ENCODE measurements at places on chromosomes 3 and 15. TPM values are rescaled to one million over a fixed set of nuclear protein-coding genes. Genes with fewer than 3 reads are reported as not detected.

DNA sequence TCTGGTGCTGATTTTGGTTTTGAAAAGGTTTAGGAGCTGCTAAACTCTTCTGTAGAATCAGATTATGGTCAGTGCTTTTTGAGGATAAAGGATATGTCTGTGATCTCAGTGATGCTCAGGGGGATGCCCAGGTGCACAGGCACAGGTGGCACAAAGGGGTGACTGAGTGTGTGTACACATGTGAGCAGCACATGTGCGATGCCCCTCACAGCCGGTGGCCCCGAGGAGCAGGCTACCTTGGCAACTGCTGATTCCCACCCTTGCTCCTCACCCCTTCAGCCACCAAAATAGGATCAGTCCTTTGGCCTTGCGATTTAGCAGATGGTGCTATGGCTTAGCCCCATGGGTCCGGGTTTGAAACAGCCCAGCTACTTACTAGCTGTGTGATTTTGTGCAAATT is 51.1 kb downstream of the POMGNT2 start:
- no peaks in the 10 kb centered on the region for H3K36me3 ChIP-seq
- no peak overlapping the region for H3K4me3 ChIP-seq
- no peaks in the 10 kb centered on the region for H3K4me1 ChIP-seq
- no peak for DNase-seq

Gene ISLR
- 7.9 TPM for total RNA-seq

- H3K27me3 ChIP-seq, result no peaks in the 10 kb centered on the region
- DNase-seq, result no peak
- peaks cover 29% of the 10 kb centered on the region for H3K36me3 ChIP-seq
- H3K4me3 ChIP-seq, result no peak overlapping the region
Measured at GRCh38 chr15:85124173-85124572, 142.5 kb downstream of the PDE8A start.

DNA sequence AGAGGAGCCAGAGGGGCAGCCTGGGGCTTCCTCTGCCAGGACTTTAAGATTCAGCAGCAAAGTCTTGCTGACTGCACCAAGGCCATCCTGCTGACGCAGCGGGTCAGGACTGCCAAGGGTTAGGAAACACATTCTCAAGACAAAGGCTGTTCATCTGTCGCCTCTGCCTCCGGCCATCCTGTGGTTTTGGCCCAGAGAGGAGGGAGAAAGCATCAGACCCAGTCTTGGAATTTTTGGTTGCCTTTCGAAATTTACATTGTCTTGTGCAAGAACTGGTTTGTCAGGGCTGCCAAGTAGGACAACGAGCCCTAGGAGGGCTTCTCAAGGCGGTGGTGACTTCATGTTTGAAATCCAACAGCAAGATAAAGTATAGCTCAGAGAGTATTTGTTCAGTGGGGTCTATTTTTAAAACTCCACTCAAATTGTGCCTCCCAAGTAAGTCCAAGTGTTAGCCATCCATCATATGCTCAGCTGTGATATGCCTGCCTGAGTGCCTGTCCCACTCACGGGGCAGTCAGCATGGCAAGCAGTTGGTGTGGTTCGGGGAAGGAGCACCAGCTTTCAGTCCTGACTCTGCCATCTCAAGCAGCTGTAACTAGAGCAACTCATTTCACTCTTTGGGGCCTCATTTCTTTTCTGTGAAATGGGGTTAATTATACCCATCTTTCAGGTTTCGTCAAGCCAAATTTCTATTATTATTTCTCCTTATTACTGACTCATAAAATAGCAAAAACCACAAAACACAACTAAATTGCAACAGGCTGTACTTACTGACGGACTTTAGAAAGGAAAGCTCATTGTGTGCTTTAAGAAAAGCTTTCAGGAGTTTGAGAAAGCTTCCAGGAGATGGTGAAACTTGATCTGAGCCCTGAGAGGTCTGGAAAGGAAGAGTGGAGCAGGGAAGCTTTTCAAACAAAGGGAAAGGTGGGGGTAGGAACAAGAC is 42.4 kb upstream of the RHO start:
- H3K27ac ChIP-seq, result peak overlapping the region; percentile 71
- DNase-seq, result peak; percentile 97
- peaks cover 3% of the 10 kb centered on the region for H3K36me3 ChIP-seq
- no peaks in the 10 kb centered on the region for H3K27me3 ChIP-seq
- H3K4me1 ChIP-seq, result peaks cover 23% of the 10 kb centered on the region
- H3K4me3 ChIP-seq, result no peak overlapping the region

Gene TNFAIP8L3
- 4.5 TPM for total RNA-seq

GRCh38 chr15:88897456-88898194 is 2.3 kb upstream of the HAPLN3 start:
- H3K27ac ChIP-seq, result no peak overlapping the region
- H3K4me3 ChIP-seq, result no peak overlapping the region
- H3K4me1 ChIP-seq, result peaks cover 9% of the 10 kb centered on the region
- H3K27me3 ChIP-seq, result peaks cover 14% of the 10 kb centered on the region
- peak; percentile 87 for DNase-seq

DNA sequence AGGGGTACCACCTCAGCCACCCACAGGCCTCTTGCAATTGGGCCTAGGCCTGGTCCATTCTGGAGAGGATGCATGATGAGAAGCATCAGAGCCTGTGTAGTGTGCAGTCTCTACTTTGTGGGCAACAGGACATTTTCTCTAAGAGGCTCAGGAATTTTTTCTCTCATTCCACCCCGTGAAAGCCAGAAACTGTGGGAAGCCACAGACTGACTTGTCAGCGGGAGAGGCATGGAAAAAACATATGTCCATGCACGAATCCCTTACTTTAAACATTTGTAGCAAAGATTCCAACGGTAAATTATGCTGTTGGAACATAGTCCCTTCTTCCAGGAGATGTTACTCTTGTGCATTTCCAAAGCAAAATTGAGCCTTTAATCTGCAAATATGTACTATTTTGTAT is 196.5 kb downstream of the KLHL25 start:
- no peaks in the 10 kb centered on the region for H3K27me3 ChIP-seq
- DNase-seq, result no peak
- H3K4me3 ChIP-seq, result no peak overlapping the region
- no peaks in the 10 kb centered on the region for H3K36me3 ChIP-seq
- peaks cover 10% of the 10 kb centered on the region for H3K4me1 ChIP-seq

Gene MGA
- total RNA-seq, result 22.0 TPM

Gene ACKR2
- 19.9 TPM for total RNA-seq

DNA sequence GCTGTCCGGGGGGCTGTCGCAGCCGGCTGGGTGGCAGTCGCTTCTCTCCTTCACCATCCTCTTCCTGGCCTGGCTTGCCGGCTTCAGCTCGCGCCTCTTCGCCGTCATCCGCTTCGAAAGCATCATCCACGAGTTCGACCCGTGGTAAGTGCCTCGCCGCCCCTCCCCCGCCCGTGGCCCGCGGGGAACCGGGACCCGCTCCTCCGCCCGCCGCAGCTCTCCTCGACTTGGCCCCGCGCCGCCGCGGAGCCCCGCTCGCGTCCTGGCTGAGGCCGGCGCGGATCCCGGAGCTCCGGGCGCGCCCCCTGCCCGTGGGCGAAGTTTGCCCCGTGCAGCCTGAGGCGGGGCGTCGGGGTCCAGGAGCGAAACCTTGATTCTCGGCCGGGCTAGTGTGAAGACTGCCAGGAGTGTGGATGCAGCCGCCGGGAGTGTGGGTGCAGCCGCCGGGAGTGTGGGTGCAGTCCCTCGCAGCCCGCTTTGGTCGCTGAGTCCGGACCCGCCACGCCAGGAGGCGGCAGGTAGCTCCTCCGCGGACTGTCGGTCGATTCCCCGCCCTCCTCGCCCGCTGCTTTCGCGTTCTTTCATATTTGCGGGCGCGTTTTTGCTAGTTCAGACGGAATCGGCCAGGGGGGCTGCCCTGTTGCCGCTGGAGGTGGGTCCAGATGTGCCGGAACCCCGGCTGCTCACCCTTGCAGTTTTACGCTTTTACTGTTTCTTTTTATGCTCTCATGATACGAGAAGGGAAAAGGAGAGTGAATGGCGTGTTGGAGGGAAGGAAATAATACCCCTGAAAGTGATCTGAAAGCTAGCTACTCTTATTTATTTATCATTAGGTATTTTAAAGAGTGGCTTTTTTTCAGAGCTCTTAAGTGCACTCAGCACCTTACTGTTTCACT is 692 bp downstream of the STT3B start:
- H3K27ac ChIP-seq, result peak overlapping the region; percentile 99
- no peaks in the 10 kb centered on the region for H3K36me3 ChIP-seq
- H3K4me1 ChIP-seq, result peaks cover 33% of the 10 kb centered on the region
- H3K27me3 ChIP-seq, result no peaks in the 10 kb centered on the region

GRCh38 chr15:51224428-51224827 is 114.0 kb downstream of the CYP19A1 start:
- no peak overlapping the region for H3K27ac ChIP-seq
- peaks cover 4% of the 10 kb centered on the region for H3K4me1 ChIP-seq
- H3K36me3 ChIP-seq, result no peaks in the 10 kb centered on the region

- peaks cover 24% of the 10 kb centered on the region for H3K4me1 ChIP-seq
- no peak for DNase-seq
- H3K4me3 ChIP-seq, result no peak overlapping the region
- H3K27me3 ChIP-seq, result no peaks in the 10 kb centered on the region
- no peaks in the 10 kb centered on the region for H3K36me3 ChIP-seq
Measured at GRCh38 chr3:160697637-160698380, 20.8 kb downstream of the ARL14 start.

- no peaks in the 10 kb centered on the region for H3K27me3 ChIP-seq
- peaks cover 11% of the 10 kb centered on the region for H3K4me1 ChIP-seq
- H3K36me3 ChIP-seq, result no peaks in the 10 kb centered on the region
Measured at GRCh38 chr3:161781381-161781780, 284.8 kb downstream of the OTOL1 start.

DNA sequence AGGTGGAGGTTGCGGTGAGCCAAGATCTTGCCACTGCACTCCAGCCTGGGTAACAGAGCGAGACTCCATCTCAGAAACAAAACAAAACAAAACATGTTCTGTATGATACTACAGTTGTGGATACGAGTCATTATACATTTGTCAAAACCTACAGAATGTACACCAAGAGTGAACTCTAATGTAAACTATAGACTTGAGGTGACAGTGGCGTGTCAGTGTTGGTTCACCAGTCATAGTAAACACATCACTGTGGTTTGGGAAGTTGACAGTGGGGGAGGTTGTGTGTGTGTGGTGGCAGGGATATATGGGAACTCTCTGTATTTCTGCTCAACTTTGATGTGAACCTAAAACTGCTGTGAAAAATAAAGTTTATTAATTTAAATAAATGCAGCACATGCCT is 33.0 kb upstream of the GNB5 start:
- H3K27ac ChIP-seq, result no peak overlapping the region
- no peak overlapping the region for H3K4me3 ChIP-seq
- no peak for DNase-seq
- no peaks in the 10 kb centered on the region for H3K27me3 ChIP-seq
- no peaks in the 10 kb centered on the region for H3K4me1 ChIP-seq

GRCh38 chr3:184656829-184657681 is 54.8 kb downstream of the MAGEF1 start:
- no peaks in the 10 kb centered on the region for H3K36me3 ChIP-seq
- DNase-seq, result no peak
- H3K27me3 ChIP-seq, result no peaks in the 10 kb centered on the region
- H3K27ac ChIP-seq, result no peak overlapping the region
- H3K4me1 ChIP-seq, result no peaks in the 10 kb centered on the region

DNA sequence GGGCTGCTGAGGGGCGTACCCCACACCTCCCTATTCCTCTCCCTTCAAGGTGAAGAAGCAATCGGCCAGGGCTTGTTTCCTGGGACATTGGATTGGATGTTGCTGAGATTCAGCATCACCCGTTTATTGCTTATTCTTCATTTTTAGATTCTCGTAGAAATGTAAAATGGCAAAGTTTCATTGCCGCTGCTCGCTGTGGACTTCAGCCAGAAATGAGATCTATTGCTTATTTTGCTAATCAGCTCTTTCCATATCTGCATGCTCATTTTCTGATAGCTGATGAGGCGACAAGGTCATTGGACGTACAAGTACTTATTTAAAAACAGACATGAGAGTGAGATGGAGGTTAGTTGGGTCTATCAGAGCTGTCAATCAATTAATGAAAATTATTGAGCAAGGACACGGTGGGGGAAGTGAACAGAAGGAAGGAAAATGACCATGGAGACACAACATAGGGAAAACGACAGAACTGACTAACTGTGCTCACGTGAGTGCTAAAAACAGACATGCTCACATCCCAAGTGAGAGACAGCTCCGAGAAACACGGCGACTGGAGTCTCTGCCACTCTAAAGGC is 471.2 kb downstream of the NR2F2 start:
- no peaks in the 10 kb centered on the region for H3K27me3 ChIP-seq
- no peak for DNase-seq
- no peak overlapping the region for H3K4me3 ChIP-seq
- H3K27ac ChIP-seq, result no peak overlapping the region

DNA sequence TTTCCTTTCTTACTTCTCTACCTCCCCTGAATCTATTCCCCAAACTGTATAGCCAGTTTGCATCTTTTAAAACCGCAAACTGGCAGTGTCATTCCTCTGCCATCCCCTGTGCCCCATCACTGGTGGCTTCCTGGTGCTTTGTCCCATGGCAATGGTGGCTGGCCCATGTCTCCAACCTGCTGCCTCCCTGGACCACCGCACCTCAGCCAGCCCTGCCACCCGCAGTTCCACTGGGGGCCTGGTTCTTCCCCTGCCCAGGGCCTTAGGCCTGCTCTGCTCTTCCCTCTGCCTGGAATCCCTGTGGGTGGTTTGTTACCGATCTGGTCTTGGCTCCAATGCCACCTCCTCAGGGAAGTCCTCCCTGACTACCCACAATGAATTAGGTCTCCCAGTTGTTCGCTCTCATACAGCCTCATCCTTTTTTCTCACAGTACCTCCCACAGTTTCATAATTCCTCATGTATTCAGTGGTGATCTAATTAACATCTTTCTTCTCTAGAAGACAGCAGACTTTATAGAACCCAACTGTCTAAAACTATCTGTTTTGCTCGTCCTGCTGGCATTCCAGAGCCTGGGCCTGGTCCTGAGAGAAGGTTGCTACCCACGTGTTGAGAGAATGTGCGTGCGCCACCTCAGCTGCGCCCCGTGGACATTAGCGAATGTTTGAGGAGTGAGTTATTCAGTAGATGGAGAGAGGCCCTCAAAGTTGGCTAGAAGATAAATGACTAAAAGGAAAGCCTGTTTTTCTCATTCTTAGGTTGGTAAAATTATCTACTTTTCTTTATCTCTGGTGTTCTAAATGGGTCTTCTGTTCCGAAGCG is 130.1 kb downstream of the DNAJB8 start:
- H3K36me3 ChIP-seq, result no peaks in the 10 kb centered on the region
- H3K27ac ChIP-seq, result no peak overlapping the region
- DNase-seq, result no peak
- no peak overlapping the region for H3K4me3 ChIP-seq

DNA sequence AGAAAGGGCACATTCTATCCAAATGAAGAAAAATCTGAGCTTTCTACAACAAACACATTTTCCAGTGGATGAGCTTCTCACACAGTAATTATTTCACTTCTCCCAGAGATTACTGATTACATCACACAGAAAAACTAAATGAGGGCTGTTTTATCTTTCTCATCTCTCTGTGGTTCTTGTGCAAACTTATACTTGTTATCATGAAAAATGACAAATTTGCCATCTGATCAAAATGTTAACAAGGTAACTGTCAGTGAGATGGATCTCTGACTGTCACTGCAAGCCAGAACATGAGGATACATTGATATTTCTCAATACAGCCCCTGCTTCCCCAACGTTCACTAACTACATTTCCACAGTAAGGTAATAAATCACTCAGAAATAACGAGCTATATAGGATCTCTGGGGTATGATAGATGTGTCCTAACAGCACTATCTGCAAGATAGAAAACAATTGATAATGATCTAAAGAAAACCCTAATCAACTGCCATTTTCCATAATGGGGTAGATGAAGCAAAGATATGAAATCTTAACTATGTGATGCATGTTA is 829.3 kb upstream of the CFAP20DC start:
- DNase-seq, result no peak
- no peaks in the 10 kb centered on the region for H3K4me1 ChIP-seq
- H3K36me3 ChIP-seq, result no peaks in the 10 kb centered on the region
- no peak overlapping the region for H3K27ac ChIP-seq
- no peaks in the 10 kb centered on the region for H3K27me3 ChIP-seq

Gene NEIL1
- 16.7 TPM for total RNA-seq

Data from adrenal gland (tissue), 19 donors.